Small intestine (tissue), 16 donors: ENCODE measurements at places on chromosomes 4 and X.

- no peak for DNase-seq
These were observed 113.4 kb downstream of the ANTXR2 start for GRCh38 chr4:79959652-79960051.

DNA sequence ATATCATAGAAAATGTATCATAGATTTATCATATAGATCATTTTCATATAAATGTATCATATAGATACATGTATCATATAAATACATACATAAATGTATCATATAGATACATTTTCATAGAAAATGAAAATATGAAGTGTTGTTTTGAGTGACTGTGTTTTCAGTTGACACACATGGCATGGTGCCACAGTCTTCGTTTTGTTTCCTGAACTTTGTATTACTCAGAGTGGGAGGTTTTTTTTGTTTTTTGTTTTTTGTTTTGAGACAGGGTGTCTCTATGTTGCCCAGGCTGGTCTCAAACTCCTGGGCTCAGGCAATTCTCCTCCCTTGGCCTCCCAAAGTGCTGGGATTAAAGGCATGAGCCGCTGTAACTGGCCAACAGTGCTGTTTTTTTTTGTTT, 3.9 kb downstream of the RBM10 start:
- DNase-seq = no peak

GRCh38 chrX:75131973-75132627, 24.0 kb downstream of the ABCB7 start:
- DNase-seq = no peak

DNA sequence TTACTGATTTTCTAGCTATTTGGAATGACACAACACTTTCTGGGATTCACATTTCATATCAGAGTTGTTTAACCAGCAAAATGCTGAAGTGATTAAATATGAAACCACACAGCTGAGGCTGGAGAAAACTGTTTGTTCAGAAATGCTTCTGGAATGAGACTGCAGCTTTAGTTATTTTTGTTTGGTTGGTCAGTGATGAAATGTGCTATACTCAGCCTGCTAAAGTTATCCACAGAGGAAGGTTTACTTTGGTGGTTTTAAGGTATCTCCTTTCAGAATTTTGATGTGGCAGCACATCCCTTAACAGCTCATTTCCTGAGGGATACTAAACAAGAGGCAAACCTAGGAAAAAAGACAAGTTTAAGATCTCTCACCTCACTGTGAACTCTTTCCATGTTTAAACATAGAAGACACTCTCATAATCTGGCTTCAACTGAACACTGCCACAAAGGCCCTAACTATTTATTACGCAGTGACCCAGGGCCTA, 106.6 kb upstream of the PDE5A start:
- no peak for DNase-seq

GRCh38 chr4:38241541-38241940, 281.3 kb downstream of the PTTG2 start:
- no peak for DNase-seq

GRCh38 chrX:119228512-119229252, 7.4 kb upstream of the PGRMC1 start:
- no peak for DNase-seq

DNA sequence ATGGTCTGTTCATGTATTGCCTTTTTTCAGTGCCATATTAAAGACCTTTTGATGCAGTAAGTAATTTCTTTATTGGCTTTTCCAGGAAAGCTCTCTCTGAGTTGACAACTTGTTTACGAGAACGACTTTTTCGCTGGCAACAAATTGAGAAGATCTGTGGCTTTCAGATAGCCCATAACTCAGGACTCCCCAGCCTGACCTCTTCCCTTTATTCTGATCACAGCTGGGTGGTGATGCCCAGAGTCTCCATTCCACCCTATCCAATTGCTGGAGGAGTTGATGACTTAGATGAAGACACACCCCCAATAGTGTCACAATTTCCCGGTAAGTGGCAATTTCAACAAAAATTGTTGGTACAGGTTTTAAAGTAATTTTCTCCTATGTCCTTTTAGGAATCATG, 148.0 kb downstream of the STIM2 start:
- no peak for DNase-seq

- peak; percentile 11 for DNase-seq
These were observed 268.6 kb upstream of the VCX start for GRCh38 chrX:7574325-7574724.

DNA sequence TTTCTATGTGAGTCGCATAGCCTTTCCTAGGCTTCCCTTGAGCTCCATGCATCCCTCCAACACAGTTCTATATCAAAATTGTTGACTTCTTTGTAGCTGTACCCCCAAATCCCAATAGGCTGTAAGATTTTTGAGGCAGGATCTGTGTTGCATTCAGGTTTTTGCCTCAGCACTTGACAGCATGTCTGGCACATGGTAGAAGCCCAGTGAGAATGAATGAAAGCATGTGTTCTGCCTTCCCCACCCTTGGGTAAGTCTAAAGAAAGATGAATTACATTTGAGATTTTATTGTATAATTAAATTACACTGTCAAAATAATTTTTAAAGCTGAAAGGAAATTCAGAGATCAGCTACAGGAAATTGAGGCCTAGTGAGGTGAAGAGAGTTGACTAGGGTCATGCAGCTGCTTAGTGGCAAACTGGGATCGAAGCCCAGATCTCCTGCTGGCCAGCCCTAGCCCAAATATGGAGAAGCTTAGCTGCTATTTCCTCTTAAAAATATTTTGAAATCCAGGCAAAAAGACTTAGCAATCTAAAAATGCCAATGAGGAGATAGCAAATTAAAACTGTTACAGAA, 122.5 kb downstream of the SPATA18 start:
- DNase-seq = no peak

GRCh38 chr4:67236788-67237187, 308.5 kb downstream of the CENPC start:
- DNase-seq = no peak

DNA sequence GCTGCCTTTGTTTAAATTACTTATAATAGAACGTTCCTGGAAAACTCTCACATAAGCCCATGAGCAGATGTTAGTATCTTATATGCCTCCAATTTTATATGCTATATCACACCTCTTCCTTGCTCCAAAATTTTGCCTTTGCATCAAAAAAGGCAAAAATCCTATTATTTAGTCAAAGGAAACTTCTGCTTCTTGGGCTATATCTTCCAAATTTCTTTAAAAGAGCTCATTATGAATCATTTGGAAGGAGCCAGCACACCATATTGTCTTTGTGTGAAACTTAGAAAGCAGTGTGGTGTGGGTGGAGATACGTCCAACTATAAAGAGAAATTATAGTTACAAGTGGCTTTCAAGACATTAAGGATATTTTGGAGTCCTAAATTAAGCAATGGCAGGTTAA, 35.7 kb downstream of the NHS start:
- no peak for DNase-seq

GRCh38 chr4:108830509-108831244, 67.8 kb upstream of the ETNPPL start:
- DNase-seq = peak; percentile 19
